Activated CD4-positive, alpha-beta T cell treated with anti-CD3 and anti-CD28 coated beads, Interleukin-2, amount 50 U/mL, for 4 hours (primary cell): ENCODE measurements at places on chromosomes 6 and 20.

DNA sequence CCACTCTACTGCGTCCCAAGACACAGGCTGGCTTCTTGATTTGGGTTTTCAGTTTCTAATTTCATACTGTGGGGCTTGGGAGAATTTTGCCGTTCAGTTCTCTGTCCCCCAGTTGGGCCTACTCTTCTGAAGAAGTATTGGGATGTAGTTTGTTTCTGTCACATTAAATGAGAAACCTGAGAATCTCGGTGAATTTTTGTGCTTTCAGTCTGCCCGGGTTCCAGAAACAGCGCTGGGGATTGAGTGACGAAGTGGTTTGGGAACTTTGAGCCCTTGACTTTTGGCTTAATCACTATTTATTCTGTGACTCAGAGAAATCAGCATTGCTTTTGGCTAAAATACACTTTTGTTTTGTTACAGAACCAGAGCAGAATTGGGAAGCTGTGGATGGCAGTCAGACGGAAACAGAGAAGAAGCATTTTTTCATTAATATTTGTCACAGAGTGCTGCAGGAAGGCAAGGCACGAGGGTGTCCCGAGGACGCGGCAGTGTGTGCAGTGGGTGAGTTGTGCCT is 74.0 kb downstream of the IGF2R start:
- DNase-seq, result no peak

DNA sequence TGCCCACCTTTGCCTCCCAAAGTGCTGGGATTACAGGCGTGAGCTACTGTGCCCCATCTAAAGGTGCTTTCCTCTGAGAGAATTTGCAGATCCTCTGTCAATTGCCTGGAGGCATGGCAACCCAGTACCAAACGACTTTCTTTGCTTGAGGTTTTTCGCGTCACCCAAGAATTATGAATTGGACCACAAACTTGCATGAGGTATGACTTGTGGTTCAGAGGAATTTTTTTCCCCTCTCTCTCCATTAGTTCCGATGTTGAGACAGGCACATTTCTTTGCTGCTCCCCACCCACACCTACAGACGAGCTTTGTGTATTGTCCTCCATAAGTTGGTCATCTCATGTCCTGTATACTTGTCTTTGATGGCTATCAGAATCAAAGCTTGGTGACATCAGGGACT is 11.8 kb upstream of the SCAF8 start:
- DNase-seq, result no peak

DNA sequence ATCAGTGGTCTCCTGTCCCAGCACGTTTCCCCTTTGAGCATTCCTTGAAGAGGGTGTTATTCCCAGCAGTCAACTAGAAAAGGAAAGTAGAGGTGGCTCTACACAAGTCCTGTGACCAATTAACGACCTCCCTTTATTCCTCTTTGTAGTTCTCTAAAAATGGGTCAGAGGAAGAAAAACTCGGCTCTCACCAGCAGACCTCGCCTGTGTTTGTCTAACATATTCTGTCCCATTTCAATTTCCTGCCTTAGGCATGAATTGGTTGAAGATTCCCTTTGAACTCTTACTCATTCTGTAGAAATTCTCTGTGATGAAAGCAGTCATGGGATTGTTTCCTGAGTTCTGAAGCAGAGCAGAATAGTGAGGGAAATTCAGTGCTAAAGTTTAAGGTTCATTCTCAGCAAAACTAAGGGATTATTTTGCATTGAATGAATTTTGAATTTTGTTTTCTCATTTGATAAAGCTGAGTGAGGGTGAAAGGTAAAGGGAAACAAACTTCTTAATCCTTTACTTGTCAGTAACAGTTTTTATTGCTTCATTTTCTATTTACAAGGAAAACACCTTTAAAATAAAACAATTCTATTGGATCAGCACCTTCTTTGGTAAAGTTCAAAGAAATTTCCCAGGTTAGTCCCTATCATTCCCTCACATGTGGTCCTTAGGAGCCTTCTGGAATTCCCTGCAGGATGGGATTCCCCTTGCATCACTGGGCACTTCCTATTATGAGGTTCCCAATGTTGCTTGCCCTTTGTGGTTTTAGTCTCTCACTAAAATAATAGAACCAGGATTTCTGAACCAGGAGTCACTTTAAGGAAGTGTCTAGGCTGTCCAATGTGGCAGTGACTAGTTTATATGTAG is 105.8 kb downstream of the SLX4IP start:
- no peak for DNase-seq

- no peak for DNase-seq
These were observed 539.4 kb upstream of the BTBD3 start for GRCh38 chr20:11378252-11378651.

DNA sequence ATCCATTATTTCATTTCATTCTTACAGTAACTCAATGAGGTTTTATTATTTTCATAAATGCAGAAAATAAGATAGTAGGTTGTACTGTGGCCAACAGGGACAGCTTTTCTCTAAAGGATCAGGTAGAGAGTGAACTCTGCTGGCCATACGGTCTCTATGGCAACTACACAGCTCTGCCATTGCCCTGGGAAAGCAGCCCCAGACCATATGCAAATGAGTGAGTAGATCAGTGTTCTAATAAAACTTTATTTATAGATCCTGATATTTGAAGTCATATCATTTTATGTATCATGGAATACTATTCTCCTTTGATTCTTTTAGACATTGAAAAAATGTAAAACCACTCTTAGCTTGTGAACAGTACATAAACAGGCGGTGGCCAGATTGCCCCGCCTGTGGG is 192.5 kb upstream of the RREB1 start:
- DNase-seq, result no peak
